Pancreas (tissue), 10 donors: ENCODE measurements at places on chromosomes 4 and X. TPM values are rescaled to one million over a fixed set of nuclear protein-coding genes. Genes with fewer than 3 reads are reported as not detected.

DNA sequence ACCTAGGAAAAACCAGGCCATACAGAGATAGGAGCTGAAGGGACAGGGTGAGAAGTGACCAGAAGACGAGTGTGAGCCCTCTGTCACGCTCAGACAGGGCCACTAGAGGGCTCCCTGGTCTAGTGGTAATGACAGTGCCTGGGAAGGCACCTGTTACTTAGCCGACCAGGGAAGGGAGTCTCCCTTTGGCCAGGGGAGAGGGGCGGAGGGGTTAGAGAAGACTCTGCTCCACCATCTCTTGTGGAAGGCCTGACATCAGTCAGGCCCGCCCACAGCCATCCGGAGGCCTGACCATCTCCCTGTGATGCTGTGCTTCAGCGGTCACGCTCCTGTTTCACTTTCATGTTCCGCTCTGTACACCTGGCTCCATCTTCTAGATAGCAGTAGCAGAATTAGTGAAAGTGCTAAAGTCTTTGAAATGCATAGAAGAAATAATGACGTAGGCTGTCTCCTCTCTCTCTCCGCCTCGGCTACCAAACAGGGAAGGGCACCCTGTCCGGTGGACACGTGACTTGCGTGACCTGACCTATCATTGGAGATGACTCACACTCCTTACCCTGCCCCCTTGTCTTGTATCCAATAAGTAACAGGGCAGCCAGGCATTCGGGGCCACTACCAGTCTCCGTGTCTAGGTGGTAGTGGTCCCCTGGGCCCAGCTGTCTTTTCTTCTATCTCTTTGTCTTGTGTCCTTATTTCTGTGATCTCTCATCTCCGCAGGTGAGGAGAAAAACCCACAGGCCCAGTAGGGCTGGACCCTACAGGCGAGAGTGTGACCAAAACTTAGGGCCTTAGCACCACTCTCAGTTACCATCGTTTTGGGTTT, 26.7 kb downstream of the HTT-AS start:
- DNase-seq = peak; percentile 70

DNA sequence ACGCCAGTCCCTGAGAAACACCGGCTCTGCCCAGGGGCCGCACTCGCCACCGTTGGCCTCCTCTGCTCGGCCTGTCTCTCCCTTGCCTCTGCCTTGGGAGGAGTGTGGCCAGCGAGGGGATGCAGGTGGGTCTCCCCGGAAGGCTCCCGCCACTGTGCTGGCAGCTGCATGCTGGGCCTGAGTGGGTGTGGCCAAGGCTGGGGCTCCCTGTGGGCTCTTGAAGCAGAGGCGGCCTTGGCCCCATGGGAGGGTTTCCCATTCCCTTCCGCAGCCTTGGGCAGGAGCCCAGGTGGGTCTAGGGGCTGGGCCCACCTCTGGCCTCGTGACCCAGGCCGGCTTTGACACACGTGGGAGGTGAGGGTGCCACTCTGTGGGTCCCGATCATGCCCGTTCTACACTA, 19.1 kb downstream of the FGFRL1 start:
- no peak for DNase-seq

- DNase-seq = no peak
Measured at GRCh38 chr4:150769845-150770244, 187.9 kb downstream of the MAB21L2 start.

- DNase-seq = no peak
Measured at GRCh38 chrX:1928805-1929204, 313.9 kb downstream of the ASMT start.

DNA sequence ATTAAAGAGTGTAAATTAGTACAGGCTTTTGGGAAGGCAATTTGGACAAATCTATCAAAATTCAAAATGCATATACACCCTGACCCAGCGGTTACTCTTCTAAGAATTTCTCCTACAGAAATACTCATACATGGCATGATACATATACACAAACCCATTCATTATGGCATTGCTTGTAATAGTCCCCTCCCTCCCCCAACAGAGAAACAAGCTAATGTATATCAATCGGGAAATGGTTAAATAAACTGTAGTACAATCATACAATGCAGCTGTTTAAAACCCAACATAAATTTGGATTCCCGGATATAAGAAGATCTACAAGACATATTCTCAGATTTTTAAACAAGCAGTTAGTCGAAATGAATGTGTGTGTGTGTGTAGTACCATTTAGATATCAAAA, 808 bp downstream of the HUWE1 start:
- no peak for DNase-seq

DNA sequence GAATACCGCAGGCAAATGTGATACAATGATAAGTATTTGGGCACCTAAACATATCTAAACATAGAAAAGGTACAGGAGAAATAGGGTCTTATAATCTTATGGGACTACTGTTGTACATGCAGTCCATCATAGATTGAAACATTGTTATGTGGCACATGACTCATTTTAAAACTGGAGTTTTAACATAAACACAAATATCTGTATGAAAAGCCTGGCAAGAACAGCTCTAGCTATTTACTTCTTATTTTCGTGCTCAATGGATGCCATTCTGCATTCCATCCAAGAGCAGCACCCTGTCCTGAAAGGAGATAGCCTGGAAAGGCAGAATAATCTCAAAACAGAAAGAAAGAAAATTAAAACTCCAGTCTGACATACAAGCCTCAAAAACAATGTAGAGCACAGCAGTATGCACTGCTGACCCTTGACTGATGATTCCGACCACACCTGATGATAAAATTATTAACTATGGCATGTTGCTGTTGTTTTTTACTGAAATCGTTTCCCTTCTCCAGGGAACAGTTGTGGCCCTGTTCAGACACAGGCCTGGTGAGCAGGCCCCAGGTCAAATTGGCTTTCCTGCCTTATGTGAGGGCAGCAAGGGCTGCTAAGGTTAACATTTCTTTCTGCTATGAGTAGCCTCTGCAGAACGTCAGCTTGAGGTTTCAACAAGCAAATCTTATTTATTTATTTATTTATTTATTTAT, 152.7 kb downstream of the APBB2 start:
- no peak for DNase-seq

GRCh38 chr4:145048817-145049216, 49.2 kb downstream of the ANAPC10 start:
- DNase-seq = no peak

The GCNA gene
- polyA plus RNA-seq = 1.5 TPM
